Activated CD4-positive, alpha-beta T cell treated with anti-CD3 and anti-CD28 coated beads, Interleukin-2, amount 10 ng/mL, durations not matched to agents 7 days and 5 days (primary cell): ENCODE measurements at places on chromosomes 13 and 19. TPM values are rescaled to one million over a fixed set of nuclear protein-coding genes. Genes with fewer than 3 reads are reported as not detected.

- peak overlapping the region; percentile 67 for H3K27ac ChIP-seq
- H3K4me3 ChIP-seq: peak overlapping the region; percentile 40
- H3K4me1 ChIP-seq: peaks cover 52% of the 10 kb centered on the region
- peaks cover 43% of the 10 kb centered on the region for H3K36me3 ChIP-seq
- no peaks in the 10 kb centered on the region for H3K27me3 ChIP-seq
Measured at GRCh38 chr13:79392882-79393563, 13.0 kb downstream of the RBM26 start.

DNA sequence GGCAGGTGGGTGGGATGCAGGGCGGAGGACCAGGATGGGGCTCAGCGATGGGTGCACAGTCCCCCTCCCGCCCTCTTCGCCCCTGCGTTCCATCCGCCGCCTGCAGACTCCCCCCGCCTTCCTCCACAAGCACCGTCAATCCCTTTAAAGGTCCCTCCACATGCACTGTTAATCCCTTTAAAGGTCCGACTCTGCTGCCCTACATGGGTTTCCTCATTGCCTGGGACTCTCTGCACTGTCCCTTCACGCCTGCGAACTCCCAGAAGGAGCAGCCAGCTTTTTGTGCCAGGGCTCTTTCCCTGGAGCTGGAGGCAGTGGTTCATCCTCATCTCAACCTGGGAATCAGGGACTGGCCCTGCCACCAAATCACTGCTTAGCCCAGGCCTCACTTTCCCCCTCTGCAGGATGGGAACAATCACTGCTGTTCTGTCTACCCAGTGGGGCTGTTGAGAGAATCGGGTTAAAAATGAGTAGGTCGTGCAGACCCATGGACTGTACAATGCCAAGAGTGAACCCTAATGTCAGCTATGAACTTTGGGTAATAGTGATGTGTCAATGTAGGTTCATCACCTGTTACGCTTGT, 20.4 kb downstream of the ZNF574 start:
- peaks cover 12% of the 10 kb centered on the region for H3K4me1 ChIP-seq
- no peak overlapping the region for H3K4me3 ChIP-seq
- H3K36me3 ChIP-seq: peaks cover 14% of the 10 kb centered on the region
- no peaks in the 10 kb centered on the region for H3K27me3 ChIP-seq
- H3K27ac ChIP-seq: no peak overlapping the region
- DNase-seq: no peak

GRCh38 chr19:33686687-33687480, 65.1 kb downstream of the CHST8 start:
- H3K4me1 ChIP-seq: no peaks in the 10 kb centered on the region
- no peak overlapping the region for H3K27ac ChIP-seq
- DNase-seq: no peak
- peaks cover 5% of the 10 kb centered on the region for H3K27me3 ChIP-seq
- H3K36me3 ChIP-seq: no peaks in the 10 kb centered on the region

The CAPN12 gene
- 3.7 TPM for total RNA-seq

DNA sequence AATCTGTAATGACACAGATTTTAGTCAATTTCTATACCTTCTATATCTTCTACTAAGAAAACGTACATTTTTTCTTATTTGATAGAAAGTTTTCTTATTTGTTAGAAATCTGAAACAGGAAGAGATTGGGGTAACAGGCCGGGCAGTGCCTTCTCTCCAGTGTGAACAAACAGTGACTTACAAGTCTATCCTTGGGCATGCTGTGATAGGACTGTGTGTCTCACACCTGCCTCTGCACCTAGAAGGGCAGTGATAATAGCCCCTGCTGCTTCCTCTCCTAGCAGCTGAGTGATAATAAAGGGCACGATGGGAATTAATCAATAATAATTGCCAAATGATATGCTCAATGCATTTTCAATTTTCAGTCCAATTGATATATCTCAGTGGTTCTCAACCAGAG, 1.4 kb downstream of the TMEM272 start:
- no peak overlapping the region for H3K4me3 ChIP-seq
- no peak for DNase-seq
- H3K27ac ChIP-seq: no peak overlapping the region
- H3K36me3 ChIP-seq: no peaks in the 10 kb centered on the region
- H3K4me1 ChIP-seq: peaks cover 12% of the 10 kb centered on the region

DNA sequence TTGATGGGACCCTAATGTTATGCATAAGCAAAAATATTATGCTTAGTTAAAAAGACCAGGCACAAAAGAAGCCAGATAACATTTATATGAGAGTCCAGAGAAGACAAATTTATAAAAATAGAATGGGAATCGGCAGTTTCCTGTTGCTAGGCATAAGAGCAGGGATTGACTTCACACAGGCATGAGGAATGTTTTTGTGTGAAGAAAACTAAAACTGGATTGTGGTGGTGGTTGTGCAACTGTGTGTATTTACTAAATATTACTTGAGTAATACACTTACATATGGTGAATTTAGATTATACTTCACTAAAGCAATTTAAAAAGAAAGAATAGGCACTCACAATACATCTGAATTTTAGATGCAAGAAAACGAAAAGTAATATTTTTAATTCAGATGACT, 108.3 kb downstream of the SLITRK1 start:
- DNase-seq: no peak
- H3K27ac ChIP-seq: no peak overlapping the region
- H3K4me1 ChIP-seq: no peaks in the 10 kb centered on the region
- no peak overlapping the region for H3K4me3 ChIP-seq
- no peaks in the 10 kb centered on the region for H3K27me3 ChIP-seq
- H3K36me3 ChIP-seq: no peaks in the 10 kb centered on the region

GRCh38 chr19:41426116-41426841, 895 bp downstream of the B3GNT8 start:
- peak overlapping the region; percentile 77 for H3K27ac ChIP-seq
- H3K36me3 ChIP-seq: peaks cover 9% of the 10 kb centered on the region
- no peaks in the 10 kb centered on the region for H3K27me3 ChIP-seq
- peaks cover 42% of the 10 kb centered on the region for H3K4me1 ChIP-seq
- DNase-seq: no peak
- H3K4me3 ChIP-seq: no peak overlapping the region

GRCh38 chr13:102907886-102908515, 62.2 kb downstream of the ERCC5 start:
- H3K27me3 ChIP-seq: peaks cover 14% of the 10 kb centered on the region
- H3K27ac ChIP-seq: no peak overlapping the region
- no peaks in the 10 kb centered on the region for H3K36me3 ChIP-seq
- no peak for DNase-seq
- H3K4me3 ChIP-seq: no peak overlapping the region
- H3K4me1 ChIP-seq: no peaks in the 10 kb centered on the region

The ZNF285 gene
- total RNA-seq: 1.4 TPM

DNA sequence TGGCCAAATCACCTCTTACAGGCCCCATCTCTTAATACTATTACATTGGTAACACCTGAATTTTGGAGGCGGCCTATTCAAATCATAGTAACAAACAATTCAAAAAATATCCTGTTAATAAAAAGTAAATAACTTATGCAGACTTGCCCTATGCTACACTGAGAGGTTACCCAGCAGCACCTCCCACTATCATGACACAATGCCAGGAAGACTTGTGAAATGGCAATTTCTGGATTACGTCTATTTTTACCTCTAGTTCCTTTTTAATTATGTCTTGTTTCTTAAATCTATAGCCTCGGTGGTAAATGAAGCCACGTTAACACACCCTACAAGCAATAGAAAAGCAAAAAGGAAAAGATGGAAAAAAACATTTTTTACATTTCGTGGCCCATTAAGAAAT, 6.2 kb upstream of the DZIP1 start:
- peaks cover 21% of the 10 kb centered on the region for H3K27me3 ChIP-seq
- no peak overlapping the region for H3K27ac ChIP-seq
- H3K4me1 ChIP-seq: no peaks in the 10 kb centered on the region

GRCh38 chr19:43789029-43789428, 8.3 kb upstream of the KCNN4 start:
- peaks cover 14% of the 10 kb centered on the region for H3K4me1 ChIP-seq
- H3K27ac ChIP-seq: no peak overlapping the region
- no peak for DNase-seq
- H3K27me3 ChIP-seq: peaks cover 15% of the 10 kb centered on the region
- H3K4me3 ChIP-seq: no peak overlapping the region
- no peaks in the 10 kb centered on the region for H3K36me3 ChIP-seq

DNA sequence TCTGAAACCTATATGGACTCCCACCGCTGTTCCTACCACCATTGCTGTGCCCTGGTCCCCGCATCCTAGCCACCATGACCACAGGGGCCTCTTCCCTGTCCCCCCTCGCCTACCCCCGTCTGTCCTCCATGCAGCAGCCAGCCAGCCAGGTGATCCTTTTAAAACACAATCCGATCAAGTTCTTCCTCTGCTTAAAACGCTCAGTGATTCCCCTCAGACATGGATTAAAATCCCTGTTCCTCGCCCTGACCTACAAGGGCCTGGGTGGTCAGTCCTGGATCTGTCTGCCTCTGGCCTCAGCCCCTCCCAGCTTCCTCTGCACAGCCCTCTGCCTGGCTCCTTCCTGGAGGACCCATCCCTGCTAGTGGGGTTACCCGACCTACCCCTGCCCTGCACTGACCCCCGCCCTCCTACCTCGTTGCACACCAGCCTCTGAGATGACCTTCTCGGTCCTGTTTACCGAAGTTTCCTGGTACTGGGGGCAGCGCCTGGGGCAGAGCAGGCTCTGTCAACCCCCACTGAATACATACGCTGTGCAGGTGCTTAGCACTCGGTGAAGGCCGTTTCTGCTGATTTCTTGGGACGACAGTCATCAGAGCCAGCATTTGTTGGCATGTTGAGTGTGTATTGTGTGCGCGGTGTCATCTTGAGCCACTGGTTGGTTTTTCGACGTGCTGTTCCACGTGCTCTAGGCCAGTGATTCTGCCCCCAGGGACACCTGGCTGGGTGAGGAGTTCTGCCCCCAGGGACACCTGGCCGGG, 14.7 kb upstream of the LENG8 start:
- no peak overlapping the region for H3K27ac ChIP-seq
- peaks cover 1% of the 10 kb centered on the region for H3K36me3 ChIP-seq
- H3K27me3 ChIP-seq: peaks cover 2% of the 10 kb centered on the region
- peaks cover 21% of the 10 kb centered on the region for H3K4me1 ChIP-seq
- H3K4me3 ChIP-seq: no peak overlapping the region

DNA sequence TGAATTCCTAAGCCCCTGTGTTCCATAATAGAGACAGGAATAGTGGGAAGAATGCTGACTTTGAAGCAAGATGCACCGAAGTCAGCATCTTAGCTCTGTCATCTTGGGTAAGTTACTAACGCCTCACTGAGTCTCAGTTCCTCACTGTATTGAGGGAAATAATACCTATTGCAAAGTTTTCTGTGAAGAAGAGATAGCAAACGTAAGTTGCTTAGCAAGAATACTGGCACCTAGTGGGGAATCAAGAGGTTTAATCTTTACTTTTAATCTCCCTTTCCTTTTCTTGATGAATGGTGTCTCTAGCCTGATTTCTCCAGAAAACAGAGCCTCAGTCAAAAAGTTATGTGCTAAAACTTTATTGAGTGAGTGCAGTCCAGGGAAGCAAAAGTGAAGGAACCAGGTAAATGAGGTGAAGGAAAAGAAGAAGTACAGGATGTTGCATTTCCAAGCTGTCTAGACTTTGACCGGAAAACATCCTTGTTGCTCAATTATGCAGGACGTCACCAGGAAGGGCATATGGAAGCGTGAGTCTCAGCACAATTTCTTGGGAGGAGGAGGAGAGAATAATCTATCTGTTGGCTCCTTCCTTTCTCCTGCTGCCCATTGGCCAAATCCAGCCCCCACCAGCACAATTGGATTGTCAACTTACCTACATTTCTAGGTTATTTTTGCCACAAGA, 210.0 kb downstream of the B3GLCT start:
- no peaks in the 10 kb centered on the region for H3K36me3 ChIP-seq
- H3K27me3 ChIP-seq: peaks cover 2% of the 10 kb centered on the region
- DNase-seq: no peak
- H3K4me3 ChIP-seq: no peak overlapping the region

- H3K27me3 ChIP-seq: peaks cover 7% of the 10 kb centered on the region
- H3K27ac ChIP-seq: no peak overlapping the region
- H3K4me3 ChIP-seq: no peak overlapping the region
- H3K36me3 ChIP-seq: no peaks in the 10 kb centered on the region
Measured at GRCh38 chr19:8101311-8101710, 48.1 kb downstream of the FBN3 start.
